Stimulated activated CD4-positive, alpha-beta T cell treated with anti-CD3 and anti-CD28 coated beads, Interleukin-1b, Interleukin-23, amount 100 ng/mL, for 48 hours (primary cell): ENCODE measurements at places on chromosomes 12 and 14.
A peak's percentile ranks its signal among the peaks of the same experiment; 100 is the strongest.

DNA sequence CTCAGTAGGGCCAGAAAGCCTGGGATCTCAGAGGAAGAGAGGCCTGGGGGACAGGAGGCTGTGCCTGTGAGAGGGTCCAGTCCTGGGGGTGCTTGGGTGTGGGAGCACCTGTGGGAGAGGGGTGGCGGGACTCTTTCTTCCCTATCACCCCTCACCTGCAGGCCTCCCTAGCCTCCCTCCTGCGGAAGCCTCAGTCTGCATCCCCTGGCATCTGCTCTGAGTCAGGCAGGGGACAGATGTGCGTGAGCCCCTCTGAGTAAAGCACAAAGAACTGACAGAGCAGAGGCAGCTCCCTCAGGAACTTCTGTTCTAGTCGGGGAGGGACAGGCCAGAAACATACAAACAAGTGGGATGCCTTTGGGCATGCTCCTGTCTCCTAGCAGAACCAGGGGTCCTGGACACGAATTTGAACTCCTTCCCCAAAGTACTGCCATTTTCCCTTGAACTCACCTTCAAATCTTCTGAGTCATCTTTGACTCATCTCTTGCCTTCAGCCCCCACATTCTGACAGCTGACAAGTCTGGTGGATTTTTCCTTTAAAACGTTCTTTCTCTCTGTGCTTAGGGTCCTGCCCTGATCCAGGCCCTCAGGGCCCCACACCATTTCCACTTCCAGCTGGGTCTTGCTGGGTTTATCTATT, 8.5 kb upstream of the HSP90AA1 start:
- DNase-seq: no peak

GRCh38 chr14:74860899-74861733, 14.8 kb downstream of the PROX2 start:
- peak; percentile 88 for DNase-seq

DNA sequence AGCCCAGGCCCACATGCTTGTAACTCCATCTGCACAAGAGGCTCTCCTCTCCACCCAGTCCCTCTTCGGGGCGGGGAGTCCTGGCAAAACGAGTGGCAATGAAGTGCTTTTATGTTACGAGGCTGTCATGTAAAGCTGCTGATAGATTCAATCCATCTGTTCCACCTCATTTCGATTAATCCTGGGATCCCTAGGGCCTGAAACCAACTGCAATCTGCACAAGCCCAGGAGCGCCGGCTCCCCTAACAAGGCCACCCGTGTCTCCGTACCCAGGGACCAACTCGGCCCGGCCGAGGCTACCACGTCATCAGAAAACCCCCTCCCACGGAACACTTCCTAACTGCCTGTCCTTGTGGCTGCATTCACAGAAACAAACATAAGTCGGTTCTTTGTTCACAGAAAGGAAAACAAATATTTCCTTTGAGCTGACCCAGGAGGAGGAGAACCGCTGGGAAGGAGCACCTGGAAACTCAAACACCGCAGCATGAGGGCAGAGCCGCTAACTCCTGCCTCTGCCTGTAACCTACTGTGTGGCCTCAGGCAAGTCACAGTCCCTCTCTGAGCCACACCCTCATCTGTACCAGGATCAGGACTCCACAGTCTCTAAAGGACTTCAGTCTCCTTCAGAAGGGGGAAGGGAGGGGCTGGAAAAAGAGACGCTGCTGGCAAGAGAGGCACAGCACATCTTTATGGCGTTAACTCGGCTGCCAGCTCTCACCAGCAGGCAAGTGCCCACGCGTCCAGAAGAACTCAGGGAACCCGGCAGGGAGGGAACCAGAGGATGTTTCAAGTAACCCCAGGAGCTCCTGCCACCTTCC, 47.8 kb downstream of the CCDC88C start:
- DNase-seq: no peak

- DNase-seq: no peak
These were observed 71.2 kb upstream of the COCH start for GRCh38 chr14:30803185-30803584.

DNA sequence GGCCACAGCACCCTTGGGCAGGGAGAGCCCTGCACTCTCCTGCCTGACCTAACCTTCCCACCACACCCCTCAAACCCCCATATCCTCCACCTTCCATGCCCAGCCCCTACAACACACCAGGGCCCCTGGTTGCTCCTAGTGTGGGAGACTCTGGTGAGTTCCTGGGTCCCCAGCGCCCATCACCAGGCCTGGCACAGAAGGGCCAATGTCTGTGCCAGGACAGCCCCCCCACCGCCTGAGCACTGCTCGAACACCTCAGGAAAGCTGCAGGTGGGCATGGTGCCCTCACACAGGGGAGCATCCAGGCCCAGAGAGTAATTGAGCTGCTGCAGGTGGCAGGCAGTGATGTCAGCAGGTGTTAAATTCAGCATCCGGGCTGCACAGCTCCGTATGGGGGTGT, 15.2 kb downstream of the ADCY6 start:
- no peak for DNase-seq

DNA sequence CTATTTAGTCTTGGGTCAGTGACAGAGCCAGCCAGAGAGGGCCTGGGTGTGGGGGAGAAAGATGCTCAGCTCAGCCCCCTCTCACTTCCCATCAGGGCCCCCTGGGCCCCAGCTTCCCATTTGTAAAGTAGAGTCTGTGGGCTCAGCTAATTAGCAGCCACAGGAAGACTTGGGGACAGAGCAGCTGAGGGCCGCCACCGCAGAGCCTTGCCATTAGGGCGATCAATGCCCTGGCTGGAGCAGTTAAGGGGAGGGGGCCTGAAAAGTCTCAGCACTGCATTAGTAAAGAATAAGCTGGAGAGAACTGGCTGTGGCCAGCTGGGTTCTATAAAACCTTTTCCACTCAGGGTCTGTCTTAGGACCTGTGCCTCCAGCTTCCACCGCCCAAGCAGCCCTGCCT, 2.7 kb downstream of the PLEKHD1 start:
- DNase-seq: no peak

GRCh38 chr14:53183611-53184010, 30.5 kb upstream of the DDHD1 start:
- no peak for DNase-seq

GRCh38 chr12:70784042-70784668, 136.4 kb downstream of the PTPRR start:
- DNase-seq: no peak

DNA sequence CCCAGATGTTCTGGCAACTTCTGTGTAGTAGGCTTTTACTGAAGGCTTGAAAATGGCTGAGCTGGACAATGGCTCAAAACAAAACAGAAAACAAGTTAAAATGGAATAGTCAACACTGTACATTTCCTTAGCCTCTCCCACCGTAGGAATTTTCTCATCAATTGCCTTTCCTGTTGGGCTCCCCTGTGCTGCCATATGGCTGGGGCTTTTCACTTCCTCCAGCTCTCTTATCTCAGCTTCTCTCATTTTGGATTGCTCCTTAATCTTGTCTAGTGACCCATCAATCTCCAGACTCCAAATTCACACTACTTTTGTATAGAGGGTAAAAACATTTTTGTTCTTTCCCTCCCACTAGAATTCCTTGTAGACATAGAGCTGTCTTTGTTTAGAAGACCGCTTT, 50.4 kb upstream of the RPH3A start:
- no peak for DNase-seq

- DNase-seq: no peak
These were observed 30.0 kb downstream of the PELI2 start for GRCh38 chr14:56147986-56148901.
